ENCODE measurements at places on chromosomes 7 and 10. TPM values are rescaled to one million over a fixed set of nuclear protein-coding genes. Genes with fewer than 3 reads are reported as not detected.

SPDYE2 gene
- total RNA-seq: not detected

HIPK2 gene
- total RNA-seq: 21.1 TPM

SLC26A3 gene
- not detected for total RNA-seq

DYNC1I1 gene
- total RNA-seq: not detected

CACNB2 gene
- not detected for total RNA-seq

FAM25A gene
- not detected for total RNA-seq

LIPM gene
- not detected for total RNA-seq

BHLHA15 gene
- 0.35 TPM for total RNA-seq

GPNMB gene
- 1.1 TPM for total RNA-seq

POLR2J2 gene
- 29.2 TPM for total RNA-seq

GIMAP4 gene
- total RNA-seq: 0.40 TPM

ARID5B gene
- total RNA-seq: 67.4 TPM

SLC26A4 gene
- 0.05 TPM for total RNA-seq

HOXA9 gene
- not detected for total RNA-seq

CLDN3 gene
- not detected for total RNA-seq

WASHC2C gene
- 67.0 TPM for total RNA-seq

HACD1 gene
- total RNA-seq: 2.6 TPM

CCDC136 gene
- 4.8 TPM for total RNA-seq

TMEM184A gene
- total RNA-seq: not detected

ANXA8 gene
- not detected for total RNA-seq

RNF32 gene
- 2.9 TPM for total RNA-seq

CNTNAP2 gene
- 1.3 TPM for total RNA-seq

All from activated B cell treated with CpG ODN at 0.5 μM for 24 hours (primary cell).